ENCODE measurements at places on chromosomes 2 and 18.

DNA sequence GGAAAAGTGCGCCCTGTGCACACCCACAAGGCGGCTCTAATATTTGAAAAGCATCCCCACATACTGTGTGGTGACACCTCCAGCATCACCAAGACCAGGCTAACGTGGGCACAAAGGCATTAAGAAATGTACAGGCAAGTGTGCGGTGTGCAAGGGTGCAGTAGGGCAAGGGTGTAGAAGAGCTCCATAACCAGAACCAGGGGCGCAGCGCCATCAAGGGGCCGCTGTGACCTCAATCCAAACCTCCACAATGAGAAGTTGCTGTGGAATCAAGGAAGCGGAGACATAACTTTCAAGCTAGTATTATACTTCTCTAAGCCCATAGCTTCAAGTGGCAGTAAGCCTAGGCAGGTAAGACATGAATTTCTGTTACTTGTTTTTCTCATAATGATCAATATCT is 13.0 kb downstream of the L3MBTL4 start:
- no peak for DNase-seq

GRCh38 chr2:104932243-104932642 is 78.3 kb downstream of the POU3F3 start:
- DNase-seq = no peak

- DNase-seq = no peak
Observed at GRCh38 chr2:127305990-127306585, 12.1 kb upstream of the ERCC3 start.

- no peak for DNase-seq
Observed at GRCh38 chr2:240469239-240469636, 33.8 kb downstream of the GPC1 start.
